ENCODE measurements at places on chromosomes 1 and 21.

- DNase-seq: no peak
These were observed 30.0 kb upstream of the SDE2 start for GRCh38 chr1:226029093-226029496.

- no peak for DNase-seq
These were observed 385.5 kb downstream of the SIPA1L2 start for GRCh38 chr1:232244426-232244825.

GRCh38 chr1:199287647-199288046 lies 648.8 kb downstream of the PTPRC start:
- no peak for DNase-seq

- DNase-seq: no peak
These were observed 47.1 kb downstream of the PHACTR4 start for GRCh38 chr1:28416509-28417194.

- no peak for DNase-seq
These were observed 21.5 kb downstream of the CDC73 start for GRCh38 chr1:193143285-193143684.

DNA sequence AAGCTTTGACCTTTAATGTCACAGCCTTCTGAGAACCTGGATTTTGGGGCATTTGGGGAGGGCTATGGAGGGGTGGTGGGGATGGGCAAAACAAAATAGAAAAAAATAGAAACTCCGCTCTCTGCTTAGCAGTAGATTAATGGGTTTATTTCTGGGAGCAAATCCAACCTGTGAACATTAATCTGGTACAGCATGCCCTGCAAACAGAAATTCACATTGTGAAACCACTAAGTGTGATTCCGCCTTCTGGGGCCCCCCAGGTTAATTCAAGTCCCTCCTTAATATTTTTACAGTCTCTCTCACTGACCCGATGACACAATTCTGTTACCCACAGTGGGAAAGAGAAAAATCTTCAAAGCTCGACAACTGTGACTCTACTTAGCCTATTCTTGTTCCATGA lies 76.4 kb downstream of the TIAM1 start:
- no peak for DNase-seq

- DNase-seq: no peak
These were observed 22.0 kb downstream of the IQGAP3 start for GRCh38 chr1:156550346-156550745.

- no peak for DNase-seq
These were observed 31.1 kb upstream of the SCYL3 start for GRCh38 chr1:169924829-169925228.

DNA sequence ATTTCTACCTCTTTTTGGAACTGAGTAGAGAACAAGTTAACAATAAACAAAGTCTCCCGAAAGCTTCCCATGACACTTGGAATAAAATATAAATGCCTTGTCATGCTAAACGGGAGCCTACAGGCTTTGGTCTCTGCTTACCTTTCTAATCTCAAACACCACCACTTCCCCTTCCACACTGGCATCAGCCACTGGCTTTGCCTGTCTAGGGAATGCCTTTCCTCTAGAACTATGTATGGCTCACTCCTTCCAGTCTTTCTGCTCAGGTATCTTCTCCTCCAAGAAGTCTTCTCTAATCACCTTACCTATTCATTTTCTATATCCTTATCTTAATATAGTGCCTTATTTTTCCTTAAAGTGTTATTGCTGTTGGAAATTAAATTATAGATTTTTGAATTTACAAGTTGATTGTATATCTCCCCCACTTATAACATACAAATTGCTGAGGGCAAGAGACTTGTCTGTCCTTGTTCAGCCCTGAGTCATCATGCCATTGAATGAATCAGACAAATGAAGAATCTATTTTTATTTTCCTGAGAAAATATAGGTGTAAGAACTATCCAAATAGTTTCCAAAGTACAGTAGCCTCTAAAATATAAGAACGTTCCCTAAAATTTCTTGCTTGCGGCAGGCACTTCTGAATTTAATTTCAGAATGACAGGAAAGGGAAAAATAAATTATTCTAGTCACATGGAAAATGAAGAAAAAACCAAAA lies 119.2 kb downstream of the TM2D1 start:
- no peak for DNase-seq

- DNase-seq: no peak
These were observed 131.6 kb downstream of the TGFBR3 start for GRCh38 chr1:91754348-91754747.

DNA sequence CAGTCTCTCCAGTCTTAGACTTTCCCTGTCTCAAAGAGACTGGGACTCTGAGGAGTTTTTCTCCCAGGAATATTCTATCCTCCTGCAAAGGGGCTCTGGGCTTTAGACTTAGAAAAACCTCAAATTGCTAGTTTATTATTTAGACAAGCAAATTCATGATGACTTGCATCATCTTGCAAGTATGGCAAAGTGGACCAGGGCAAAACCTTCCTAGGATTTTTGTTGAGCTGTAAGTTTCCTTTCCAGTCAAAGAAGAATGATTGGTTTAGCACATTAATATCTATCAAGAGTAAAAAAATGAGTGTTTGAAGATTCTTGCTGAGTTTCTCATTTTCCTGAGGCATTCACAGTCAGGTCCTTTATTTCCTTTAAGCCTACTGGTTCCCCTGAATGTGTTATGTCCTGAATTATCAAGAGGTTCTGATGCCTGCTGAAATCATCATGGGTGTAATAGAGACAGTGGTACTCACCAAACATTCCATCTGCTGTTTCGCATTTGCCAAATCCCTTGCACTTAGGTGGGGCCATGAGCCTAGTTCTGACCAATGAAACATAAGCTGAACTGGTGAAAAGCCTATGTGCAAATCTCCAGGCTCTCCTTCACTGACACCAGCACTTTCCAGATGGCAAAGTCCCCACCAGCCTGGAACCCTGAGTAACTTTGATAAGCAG lies 25.2 kb upstream of the SPAG17 start:
- no peak for DNase-seq

- no peak for DNase-seq
These were observed 1.1 kb downstream of the KCNE2 start for GRCh38 chr21:34364921-34365320.

DNA sequence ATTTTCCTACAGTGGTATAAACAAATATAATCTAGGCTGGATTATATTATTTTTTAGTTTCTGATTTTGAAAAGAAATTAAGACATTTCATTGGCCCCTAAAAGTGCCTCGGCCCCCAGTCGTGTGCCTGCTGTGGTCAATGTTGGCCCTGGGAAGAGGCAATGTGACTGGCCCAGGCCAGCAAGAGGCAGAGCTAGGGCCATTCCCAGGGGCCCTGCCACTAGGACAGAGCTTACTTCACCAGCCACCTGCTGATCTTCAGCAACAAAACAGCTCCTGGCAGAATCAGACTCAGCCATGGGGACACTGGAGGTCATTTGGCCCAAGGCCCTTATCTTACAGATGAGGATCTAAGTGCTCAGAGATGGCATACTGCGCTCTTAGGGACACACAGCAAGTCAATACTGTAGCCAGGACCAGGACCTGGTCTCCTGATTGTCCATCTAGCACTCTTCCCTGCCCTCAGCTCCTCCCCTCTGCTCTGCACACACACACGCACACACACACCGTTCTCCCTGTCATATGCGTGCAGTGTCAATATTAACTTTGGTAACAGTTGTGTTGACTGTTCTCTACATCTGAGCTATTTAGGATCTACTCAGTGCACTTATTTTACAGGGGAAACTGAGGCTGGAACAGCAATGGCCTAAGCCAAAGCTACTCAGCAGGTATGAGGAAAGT lies 16.6 kb upstream of the KLHDC7A start:
- no peak for DNase-seq

DNA sequence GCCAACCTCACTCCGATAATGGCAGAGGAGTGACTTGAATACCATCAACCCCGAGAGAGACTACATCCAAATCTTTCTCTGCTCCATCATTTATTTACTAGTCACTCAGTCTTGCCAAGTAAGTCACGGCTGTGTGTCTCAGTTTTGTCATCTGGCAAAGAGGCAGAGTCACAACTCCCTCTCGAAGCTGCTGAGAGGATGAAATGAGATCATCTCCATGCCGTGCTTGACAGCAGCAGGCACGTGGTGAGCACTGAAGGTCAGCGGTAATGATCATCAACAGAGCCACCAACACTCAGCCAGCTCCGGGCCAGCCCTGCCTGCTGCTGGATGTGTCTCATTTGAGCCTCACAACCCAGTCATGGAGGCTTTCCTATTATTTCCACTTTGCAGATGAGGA lies 19.9 kb downstream of the ALDH4A1 start:
- DNase-seq: no peak

DNA sequence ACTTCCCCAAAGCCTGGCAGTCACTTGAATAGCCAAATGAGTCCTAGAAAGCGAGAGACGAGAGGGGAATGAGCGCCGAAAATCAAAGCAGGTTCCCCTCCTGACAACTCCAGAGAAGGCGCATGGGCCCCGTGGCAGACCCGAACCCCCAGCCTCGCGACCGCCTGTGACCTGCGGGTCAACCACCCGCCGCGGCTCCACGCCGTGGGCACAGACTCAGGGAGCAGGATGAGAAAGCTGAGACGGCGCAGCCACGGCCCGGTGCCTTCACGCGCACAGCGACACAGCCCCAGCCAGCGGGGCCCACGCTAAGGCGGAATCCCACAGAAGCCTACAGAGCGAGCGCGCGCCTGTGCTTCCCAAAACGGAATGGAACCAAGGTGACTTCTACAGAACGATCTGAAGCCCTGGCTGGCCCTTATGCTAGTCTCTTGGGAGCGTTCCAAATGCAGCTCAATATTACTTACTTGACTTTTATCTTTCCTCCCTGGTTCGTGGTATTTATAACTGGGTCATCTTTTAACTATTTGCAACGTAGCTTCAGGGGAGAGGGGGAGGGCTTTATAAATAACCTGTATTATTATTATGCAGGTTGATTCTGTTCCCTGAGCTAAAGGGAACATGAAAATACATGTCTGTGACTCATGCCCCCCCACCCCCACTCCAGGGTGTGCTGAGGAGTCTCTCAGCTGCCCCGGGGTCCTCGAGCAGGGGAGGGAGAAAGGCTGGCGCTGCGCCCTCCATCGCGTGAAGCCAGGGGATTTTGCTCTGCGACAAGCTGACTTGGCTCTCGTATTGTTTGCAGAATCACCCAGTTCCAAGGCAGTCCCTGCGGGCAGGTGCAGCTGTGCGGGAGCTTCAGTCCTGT lies 1.7 kb downstream of the TSPEAR start:
- DNase-seq: no peak

- DNase-seq: no peak
These were observed 506.6 kb upstream of the PTBP2 start for GRCh38 chr1:96214982-96215381.

GRCh38 chr1:56074007-56074651 lies 505.2 kb downstream of the PLPP3 start:
- no peak for DNase-seq

DNA sequence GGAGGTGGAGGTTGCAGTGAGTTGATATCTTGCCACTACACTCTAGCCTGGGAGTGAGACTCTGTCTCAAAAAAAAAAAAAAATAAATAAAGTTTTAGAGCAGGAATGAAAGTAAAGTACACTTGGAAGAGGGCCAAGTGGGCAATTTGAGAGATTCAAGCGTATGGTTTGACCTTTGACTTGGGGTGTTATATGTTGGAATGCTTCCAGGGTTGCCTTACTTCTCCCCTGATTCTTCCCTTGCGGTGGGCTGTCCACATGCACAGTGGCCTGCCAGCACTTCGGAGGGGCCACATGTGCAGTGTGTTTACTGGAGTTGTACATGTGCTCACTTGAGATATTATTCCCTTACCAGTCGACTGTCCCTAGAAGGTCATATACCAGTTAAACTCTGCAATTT lies 295.5 kb upstream of the PROX1 start:
- DNase-seq: no peak

- no peak for DNase-seq
These were observed 14.4 kb downstream of the SMYD3 start for GRCh38 chr1:246492611-246493245.

DNA sequence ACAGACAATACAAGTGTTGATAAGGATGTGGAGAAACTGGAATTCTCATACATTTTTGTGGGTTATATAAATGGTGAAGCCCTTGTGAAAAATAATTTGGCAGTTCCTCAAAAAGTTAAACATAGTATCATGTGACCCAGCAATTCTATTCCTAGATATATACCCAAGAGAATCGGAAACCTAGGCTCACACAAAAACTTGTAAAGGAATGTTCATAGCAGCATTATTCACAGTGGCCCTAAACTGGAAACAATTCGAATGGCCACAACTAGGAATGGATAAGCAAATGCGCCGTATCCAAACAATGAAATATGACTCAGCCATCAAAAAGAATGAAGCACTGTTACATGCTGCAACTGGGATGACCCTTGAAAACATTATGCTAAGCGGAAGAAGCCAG lies 3.9 kb upstream of the CD247 start:
- no peak for DNase-seq

GRCh38 chr1:88398338-88398737 lies 285.7 kb upstream of the PKN2 start:
- no peak for DNase-seq
